ENCODE measurements at places on chromosomes 7 and 10.

- ATAC-seq = no peak
Measured at GRCh38 chr10:51961401-51961800, 262.0 kb upstream of the CSTF2T start.

DNA sequence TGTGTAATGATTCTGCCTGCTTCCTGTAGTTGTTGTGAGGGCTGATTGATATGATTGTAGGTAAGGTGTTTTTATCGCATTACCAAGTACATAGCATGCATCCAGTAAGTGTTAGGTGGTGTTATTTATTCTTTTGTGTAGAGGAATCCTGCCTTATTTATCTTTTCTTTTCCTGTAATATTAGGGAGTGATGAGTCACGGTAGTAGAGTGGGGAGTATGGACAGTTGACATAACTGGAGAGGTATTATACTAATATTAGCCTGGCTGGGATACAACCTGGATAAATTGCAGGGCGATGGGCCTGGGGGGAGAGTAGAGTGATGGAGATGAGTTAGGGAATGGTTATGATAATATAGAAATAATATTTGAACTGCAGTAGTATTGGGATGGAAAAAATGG, 9.8 kb downstream of the SDK1 start:
- no peak for ATAC-seq

GRCh38 chr7:148735141-148735540, 36.4 kb downstream of the CUL1 start:
- ATAC-seq = no peak

DNA sequence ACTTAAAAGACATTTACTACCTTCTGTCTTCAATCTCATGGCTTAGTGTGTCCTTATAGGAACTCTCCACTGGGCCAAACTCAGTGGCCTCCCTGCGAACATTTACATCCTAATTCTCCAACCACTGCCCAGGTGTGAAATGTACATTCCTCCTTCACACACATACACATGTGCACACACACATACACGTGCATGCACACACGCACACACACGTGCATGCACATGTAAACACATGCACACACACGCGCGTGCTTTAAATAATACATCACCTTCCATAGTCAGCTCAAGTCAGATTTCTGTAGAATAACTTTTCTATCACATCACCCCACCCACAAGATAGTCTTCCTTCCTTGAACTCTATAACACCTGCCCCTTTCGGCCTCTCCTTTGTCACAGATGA, 216.5 kb downstream of the TMEM178B start:
- ATAC-seq = no peak

DNA sequence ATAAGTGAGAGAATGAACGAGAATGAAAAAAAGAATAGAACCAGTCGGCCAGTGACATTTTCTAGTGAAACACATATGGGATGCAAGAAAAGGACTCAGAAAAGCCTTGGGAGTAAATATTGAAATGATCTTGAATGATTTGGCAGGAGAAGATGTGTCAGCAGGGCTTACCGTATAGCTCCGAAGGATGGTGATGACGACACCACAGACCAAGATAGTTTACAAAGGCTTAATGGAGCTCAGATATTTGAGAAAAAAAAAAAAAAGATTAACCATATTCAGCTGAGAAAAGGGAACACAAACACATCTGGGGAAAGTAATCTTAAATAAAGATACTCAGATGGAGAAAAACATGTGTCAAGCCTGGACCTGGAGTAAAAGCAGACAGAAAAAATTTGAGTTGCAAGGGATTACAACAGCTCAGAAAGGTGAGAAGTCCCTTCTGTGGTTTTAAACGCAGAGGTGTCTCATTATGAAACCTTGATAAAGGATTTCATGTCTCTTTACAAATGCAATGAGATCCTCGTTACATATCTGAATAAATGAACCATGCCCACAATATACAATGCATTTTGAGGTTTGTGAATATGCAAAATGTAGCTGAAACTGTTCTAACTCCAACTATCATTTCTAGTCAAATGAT, 36.0 kb downstream of the DNAJB9 start:
- ATAC-seq = peak; percentile 81

DNA sequence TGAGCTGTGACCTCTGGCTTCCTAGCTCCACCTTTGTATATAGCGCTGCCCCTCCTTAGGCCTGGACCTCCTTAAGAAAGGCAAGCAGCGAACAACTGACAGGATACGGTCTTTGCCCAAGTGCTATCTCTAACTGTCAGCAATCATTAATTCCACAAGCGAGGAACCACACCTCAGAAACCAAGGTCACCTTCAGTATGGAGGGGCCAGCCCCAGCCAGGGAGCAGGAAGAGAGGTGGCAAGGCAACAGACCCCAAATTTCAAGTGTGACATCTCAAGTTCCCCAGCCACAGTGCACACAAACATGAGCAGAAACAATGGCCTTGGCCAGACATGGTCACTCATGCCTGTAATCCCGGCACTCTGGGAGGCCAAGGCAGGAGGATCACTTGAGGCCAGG, 4.8 kb upstream of the AOC1 start:
- ATAC-seq = no peak

DNA sequence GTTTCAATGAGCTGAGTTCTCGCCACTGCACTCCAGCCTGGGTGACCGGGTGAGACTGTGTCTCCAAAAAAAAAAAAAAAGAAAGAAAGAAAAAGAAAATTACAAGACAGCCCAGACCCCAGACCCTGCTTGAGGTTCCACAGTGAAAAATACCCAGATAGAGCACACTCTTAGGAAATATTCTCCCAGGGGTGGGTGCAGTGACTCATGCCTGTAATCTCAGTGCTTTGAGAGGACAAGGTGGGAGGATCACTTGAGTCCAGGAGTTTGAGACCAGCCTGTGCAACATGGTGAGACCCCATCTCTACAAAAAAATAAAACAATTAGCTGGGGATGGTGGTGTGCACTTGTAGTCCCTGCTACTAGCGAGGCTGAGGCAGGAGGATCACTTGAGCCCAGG, 41.1 kb upstream of the GTF2IRD1 start:
- no peak for ATAC-seq

DNA sequence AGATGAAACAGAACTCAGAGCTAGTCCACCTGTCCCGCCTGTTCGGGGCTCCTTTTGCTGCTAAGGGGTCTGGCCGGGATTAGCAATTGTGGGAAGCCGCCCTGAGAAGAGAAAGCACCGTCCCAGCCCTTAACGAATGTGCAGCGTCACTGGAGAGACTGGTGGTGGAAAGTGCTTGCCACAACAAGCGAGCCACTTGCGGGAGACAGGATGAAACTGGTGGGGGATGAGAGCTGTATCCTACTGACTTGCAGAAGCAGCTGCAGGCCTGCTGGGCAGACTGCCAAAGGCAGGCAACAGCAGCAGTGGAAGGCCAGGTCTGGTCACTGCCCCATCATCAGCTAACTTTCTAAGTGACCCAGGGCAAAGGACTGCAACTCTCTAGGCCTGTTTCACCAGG, 95.4 kb downstream of the FAM53B start:
- ATAC-seq = peak; percentile 67

DNA sequence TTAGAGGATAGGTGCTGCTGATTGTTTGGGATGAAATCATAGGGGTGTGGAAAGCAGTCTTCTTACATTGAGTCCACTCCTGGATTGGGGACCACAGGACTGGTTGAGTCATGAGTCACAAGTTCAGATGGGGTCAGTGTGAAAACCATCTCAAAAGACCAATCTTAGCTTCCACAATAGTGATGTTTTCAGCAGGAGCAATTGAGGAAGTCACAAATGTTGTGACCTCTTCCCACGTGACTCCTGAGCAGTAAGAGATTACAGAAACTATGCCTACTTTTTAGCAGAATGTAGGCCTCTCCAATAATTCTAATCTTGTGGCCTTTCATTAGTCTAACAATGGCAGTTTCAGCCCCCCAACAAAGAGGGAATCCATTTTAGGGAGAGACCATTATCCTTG, 256.9 kb upstream of the CDC14C start:
- ATAC-seq = no peak

DNA sequence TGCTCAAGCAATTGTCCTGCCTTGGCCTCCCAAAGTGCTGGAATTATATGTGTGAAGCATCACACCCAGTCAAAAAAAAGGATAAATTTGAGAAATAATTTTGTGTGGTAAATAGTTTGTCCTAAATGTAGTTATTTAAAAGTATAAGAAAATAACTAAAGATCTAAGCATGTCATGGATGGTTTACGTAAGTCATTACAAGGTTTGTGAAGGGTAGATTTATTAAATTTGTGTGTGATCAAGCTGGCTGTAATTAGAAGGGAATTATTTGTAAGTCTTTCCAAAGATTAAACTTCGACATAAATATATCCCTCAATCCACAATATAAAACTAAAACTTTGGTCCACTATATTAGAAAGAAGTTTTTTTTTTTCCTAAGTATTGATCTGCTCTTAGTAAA, 28.6 kb downstream of the ORC5 start:
- ATAC-seq = no peak

DNA sequence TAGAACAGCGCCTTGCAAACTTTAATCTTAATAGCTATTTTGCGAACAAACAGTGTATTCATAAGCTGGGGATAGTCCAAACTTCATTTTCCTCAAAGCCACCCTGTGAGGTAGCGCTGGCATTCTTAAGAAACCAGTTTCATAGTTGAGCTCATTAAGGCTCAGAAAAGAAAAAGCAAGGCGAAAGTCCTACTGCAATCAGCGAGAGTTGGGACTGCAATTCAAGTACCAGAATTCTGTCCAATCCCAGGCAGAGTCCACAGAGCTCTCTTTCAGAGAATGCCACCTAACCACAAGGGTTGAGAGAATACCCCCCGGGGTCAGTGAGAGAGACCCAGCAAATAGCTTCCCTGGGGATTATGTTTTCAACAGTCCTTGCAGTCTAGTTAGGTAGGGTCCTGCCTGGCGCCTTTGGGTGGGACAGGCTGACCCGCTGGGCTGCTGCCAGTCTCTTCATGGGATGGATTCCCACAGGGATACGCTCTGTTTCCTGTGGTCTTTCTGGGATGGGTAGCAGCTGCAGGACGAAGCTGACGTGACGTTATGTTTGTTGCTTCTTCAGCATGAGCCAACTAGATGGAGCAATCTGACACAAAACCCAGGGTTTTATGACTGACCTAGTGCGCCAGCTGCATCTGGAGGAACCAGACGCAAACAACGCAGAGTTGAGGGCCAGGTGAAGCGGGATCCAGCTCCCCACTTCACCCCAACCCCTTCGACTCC, 16.0 kb downstream of the BMPER start:
- no peak for ATAC-seq

GRCh38 chr10:133475425-133475734, 21.6 kb downstream of the SCART1 start:
- ATAC-seq = peak; percentile 86

- ATAC-seq = no peak
Measured at GRCh38 chr7:89104748-89105685, 309.5 kb upstream of the TEX47 start.

- peak; percentile 52 for ATAC-seq
Measured at GRCh38 chr7:16891338-16891737, 9.6 kb upstream of the AGR3 start.

GRCh38 chr10:13787015-13787421, 200.3 kb downstream of the PRPF18 start:
- ATAC-seq = peak; percentile 96

- ATAC-seq = no peak
Measured at GRCh38 chr10:73376679-73377078, 18.0 kb upstream of the CFAP70 start.

DNA sequence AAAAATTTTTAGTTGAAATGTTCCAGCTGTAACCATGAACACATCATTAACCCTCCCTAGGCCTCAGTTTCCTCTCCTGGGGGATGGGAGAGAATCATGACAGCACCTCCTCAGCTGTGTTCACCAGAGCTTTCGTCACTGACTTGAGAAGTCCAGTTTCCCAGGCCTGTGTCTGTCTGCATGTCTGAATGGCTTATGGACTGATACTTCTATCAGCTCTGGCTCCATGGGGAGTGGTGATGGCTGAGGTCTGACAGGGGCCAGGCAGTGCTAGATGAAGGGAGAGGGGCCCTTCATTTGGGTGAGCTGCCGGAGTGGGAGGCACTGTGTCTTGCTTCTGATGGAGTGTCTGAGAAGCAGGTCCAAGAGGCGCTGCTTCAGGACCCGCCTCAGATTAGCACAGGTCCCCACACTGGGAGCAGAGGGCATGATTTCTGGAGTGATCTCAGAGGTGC, 192.9 kb downstream of the PTPN20 start:
- ATAC-seq = no peak

- ATAC-seq = no peak
Measured at GRCh38 chr10:129993621-129994020, 29.5 kb upstream of the EBF3 start.

DNA sequence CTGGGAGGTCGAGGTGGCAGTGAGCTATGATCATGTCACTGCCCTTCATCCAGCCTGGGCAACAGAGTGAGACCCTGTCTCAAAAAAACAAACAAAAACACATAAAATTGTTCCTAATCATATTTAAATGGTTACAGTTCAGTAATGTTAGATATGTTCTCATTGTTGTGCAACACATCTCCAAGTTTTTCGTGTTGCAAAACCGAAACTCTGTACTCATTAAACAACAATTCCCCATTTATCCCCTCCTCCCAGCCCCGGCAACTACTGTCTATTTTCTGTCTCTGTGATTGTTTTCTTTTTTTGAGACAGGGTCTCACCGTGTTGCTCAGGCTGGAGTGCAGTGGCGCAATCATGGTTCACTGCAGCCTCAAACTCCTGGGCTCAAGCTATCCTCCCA, 16.1 kb upstream of the PRXL2A start:
- no peak for ATAC-seq

GRCh38 chr7:141701489-141702046, 398 bp downstream of the DENND11 start:
- peak; percentile 83 for ATAC-seq

DNA sequence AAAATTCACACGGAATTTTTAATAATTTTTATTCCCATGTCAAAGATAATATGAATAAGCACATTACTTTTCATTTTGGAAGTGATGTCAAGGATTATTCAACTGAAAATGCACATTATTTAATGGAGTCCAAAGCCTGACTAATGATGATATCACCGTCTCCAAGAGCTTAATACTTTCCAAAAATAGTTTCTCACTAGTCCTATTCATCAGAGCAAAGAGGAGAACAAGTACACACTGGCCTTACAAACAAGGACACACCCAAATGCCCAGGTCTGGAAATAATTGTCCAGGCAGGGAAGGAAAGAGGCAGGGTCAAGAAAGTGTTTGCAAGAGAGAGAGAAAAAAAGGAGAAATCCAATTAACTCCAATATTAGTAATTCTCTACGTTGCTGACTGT, 216.8 kb upstream of the CCDC6 start:
- ATAC-seq = no peak

DNA sequence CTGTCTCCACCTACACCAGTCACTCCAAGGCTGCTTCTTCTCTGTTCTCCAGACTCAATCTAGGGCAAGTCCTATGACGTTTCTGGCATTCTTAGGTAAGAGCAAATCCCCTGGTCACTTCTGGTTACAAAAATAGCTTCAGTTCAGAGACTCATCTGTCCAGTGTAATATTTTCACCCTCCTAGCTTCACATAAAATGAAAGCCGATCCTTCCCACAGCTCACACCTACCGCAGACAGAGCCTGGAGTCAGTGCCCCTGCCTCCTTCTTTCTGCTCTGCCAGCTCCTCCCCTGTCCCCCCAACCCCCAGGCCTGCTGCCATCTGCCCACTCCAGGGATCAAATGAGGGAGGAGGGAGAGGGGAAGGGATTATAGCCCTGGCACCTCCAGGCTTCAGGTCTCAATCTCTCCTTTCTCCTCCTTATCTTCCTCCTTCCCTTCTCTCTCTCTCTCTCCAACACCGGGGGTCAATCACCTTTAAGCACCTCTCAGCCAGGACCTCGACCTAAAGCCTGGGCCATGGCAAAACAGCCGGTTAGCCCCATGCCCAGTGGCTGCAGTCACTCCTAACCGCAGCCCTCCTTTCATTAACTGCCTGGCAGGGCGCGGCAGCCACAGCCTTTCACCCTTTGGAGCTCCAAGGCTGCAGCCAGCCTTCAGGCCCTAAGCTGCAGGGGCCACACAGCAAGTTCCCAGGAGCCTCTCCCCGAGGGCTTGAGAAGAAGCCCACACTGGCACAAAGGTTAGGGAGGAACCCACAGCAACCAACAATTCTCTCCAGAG, 292.6 kb upstream of the MGMT start:
- ATAC-seq = no peak

All from activated T-helper 17 cell treated with anti-CD3 and anti-CD28 coated beads, Interleukin-2, amount 50 U/mL, for 72 hours (primary cell).